Activated CD8-positive, alpha-beta memory T cell treated with anti-CD3 and anti-CD28 coated beads for 48 hours (primary cell): ENCODE measurements at places on chromosomes 3 and 15.

- no peak for DNase-seq
Observed at GRCh38 chr15:89307046-89307587, 27.5 kb downstream of the POLG start.

DNA sequence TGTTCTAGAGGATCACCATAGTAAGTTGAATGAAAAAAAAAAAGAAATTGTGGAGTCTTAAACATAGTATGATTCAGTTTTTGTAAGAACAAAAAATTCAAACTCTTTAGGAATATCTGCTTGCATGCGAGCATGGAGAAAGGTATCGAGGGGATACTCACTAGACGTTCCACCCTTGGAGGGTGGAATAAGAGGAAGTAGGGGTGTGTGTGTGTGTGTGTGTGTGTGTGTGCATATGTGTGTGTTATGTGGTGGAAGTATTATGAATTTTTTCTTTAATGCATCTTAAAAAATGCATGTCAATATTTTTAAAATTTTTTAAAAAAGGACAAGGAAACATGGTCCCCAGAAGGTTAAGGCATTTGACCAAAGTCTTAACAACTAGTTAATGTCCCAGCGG is 26.5 kb upstream of the SIAH2 start:
- DNase-seq: no peak

DNA sequence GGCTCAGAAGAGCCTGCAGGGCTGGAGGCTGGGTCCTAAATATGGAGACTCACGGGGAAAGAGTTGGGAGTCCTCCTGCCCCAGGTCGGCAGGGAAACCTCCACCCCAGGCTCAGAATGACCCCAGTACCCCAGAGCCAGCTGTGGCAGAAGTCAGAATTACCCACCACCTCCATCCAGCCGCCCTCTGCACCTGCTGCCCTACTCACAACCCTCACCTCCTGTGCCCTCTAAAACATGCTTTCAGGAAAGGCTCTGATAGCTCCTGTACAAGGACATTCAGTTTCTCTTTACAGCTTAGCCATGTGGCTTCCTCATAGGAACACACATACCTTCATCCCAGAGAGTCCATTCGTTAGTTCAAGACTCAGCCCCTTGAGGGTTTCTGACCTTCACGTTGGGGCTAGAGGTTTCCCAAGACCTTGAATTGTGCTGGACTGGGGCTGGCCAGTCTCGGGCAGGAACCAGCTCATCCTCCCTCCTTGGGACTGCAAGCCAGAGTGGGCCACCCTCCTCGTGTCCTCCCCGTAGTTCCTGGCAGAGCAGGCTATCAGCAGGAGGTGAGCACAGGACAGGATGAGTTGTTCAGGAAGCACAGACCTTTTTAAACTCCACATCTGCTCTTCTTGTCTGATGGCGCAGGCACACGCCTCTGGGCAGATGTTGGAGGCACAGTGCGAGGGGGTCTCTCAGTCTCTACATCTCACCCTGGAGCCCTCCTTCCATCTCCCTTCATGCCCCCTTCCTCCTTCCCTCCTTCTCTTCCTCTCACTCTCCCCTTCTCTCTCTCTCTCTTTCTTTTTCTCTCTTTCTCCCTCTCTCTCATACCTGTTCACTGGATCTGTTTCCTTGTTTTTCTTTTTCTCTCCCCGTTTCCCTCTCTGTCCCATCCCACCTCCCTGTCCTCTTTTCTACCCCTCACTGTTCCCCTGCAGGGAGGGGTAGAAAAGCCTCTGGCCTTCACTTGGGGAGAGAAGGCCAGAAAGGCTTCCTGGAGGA is 55.9 kb upstream of the NR2C2 start:
- no peak for DNase-seq

- DNase-seq: no peak
Observed at GRCh38 chr15:78651007-78651406, 10.0 kb upstream of the CHRNB4 start.

DNA sequence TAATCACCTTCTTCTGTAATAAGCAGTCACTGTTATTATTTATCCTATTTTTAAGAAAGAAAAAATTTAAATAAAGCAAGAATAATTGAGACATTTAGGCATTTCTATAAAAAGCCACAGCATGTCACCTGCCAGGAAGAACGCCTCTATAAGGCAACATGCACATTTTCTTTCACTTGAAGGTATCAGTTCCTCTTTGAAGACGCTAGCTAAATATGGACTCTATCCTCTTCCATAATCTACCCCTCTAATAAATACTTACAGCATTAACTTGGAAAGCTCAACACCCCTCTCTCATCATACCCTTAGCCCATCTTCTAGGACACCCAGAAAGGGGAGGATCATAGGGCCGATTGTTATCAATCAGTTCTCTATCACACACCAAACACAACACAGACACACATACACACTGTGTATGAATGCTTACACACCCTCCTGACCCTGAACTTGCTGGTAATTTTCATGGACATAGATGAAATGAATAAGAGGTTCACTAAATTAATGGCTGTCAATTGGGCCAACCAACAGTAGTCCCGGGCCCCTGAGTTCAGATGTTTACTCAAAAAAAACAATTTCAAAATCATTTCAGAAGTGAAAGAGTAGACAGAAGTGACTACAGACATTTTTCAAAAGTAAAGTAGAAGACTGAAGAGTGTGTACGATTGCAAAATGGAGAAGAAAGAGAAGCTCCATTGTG is 102.5 kb downstream of the ZMAT3 start:
- no peak for DNase-seq

DNA sequence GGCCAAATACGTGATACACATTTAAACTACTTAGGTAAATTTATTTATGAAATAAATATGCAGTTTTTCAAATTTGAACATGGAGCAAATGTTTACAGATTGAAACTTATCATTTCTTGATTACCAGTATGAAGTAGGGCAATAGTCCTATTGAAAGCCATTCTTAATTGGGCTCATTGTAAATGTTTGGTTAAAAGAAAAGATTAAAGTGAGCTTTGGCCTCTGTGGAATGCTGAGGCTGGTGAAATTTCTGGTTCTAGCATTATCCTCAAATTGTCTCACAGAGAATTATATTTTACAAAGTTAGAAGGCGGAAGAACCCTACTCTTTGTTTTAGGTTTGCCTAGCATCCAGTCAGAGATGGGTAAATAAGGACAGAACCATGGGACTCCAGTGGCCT is 73.2 kb downstream of the SAMMSON start:
- DNase-seq: no peak
